Activated naive CD8-positive, alpha-beta T cell treated with anti-CD3 and anti-CD28 coated beads, Interleukin-2, amount 10 ng/mL, durations not matched to agents 7 days and 5 days (primary cell): ENCODE measurements at places on chromosomes 16 and 17.

DNA sequence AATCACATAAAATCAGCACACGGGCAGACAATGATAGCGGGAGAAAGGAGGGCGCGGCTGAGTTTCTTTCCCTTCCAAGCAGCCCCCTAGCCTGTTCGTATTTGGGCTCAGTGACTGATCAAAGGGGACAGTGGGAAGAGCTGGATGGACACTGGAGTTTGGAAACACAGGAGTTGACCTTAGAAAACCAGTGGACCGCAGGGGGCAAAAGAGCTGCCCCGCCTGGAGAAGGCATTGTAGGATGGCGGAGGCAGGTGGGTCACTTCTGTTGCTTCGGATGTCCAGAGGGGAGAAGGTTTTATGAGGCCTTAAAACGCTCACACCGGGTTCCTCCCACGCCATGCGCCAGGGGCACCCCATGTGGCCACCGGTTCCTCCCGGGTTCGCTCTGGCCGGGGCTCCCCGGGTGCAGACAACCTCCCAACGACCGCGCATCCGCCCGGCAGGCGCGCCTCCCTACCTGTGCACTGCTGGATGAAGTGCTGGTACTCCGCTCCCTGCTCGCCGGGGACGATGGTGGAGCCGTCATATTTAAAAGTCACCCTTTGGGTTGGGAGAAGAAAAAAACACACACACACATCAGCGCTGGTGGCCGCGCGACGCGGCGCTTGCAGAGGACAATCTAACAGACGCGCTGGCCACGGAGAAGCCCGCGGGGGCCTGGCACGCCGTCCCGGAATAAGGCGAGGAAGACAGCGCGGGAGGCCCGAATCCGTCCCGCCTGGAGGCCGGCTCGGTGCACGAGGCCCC is 662 bp downstream of the COTL1 start:
- peak; percentile 76 for DNase-seq

DNA sequence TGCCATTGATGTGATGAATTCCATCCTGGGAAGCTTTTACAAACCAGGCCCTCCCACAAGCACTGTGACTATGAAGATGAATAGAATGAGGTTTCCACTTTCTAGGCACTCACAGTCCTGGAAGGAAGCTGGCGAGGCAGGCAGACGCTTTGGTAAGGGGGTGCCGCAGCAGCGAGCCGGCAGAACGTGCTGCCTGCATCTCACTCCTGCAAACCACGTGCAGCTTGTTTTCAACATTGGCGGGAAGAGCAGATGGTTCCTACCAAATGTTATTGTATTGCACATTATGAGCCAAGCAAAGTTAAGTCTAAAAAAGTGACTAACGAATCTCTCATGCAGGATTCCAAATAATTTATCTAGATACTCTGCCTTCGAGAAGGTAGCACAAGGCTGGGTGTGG is 3.7 kb upstream of the DNAI2 start:
- no peak for DNase-seq

DNA sequence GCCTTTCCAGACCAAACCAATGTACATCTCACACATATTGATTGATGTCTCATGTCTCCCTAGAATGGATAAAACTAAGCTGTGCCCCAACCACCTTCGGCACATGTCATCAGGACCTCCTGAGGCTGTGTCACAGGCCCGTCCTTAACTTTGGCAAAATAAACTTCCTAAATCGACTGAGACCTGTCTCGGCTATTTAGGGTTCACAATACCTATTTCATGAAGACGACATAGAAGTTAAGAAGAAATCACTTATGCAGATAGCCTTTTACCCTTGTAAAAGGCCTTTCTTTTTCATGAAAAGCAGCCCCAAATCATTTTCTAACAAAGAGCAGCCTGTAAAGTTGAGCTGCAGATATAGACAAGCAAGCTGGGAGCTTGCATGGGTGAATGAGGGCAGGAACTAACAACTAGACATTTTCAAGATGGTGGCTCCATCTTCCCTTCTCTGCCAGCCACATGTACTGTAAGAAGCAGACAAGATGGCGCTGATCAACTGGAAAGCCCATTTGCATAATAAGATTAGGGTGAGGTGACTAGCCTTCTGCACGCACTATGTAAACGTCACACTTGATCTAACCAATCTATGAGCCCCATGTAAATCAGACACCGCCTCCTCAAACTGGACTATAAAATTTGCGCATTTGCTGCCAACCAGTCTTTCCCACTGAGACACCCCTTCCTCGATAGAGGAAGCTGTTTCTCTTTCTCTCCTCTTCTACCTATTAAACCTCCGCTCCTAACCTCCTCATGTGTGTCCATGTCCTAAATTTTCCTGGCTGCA is 4.7 kb upstream of the KDM8 start:
- DNase-seq = no peak

- no peak for DNase-seq
Measured at GRCh38 chr16:27670071-27670810, 120.3 kb downstream of the KATNIP start.

DNA sequence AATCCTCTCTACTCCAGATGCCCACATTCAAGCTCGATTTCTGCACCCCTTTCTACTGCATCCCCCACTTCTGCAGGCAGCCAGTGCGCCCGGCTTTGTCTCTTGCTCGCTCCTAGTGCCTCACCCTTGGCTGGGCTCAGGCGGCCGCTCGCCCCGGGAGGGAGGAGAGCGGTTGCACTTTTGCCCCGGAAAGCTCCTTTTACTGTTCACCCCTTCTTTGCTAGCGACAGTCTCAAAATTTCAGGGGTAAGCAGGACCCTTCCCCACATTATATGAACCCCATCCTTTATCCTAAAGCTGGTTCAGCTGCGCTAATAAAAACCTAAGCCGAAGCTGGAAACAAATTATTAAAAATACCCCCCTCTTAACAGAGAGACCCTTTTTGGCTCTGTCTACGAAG is 1.0 kb downstream of the HOXB5 start:
- DNase-seq = peak; percentile 57

- DNase-seq = no peak
Measured at GRCh38 chr17:38598536-38598935, 7.2 kb downstream of the SRCIN1 start.

GRCh38 chr16:59220011-59220410 is 485.9 kb upstream of the GOT2 start:
- DNase-seq = no peak

DNA sequence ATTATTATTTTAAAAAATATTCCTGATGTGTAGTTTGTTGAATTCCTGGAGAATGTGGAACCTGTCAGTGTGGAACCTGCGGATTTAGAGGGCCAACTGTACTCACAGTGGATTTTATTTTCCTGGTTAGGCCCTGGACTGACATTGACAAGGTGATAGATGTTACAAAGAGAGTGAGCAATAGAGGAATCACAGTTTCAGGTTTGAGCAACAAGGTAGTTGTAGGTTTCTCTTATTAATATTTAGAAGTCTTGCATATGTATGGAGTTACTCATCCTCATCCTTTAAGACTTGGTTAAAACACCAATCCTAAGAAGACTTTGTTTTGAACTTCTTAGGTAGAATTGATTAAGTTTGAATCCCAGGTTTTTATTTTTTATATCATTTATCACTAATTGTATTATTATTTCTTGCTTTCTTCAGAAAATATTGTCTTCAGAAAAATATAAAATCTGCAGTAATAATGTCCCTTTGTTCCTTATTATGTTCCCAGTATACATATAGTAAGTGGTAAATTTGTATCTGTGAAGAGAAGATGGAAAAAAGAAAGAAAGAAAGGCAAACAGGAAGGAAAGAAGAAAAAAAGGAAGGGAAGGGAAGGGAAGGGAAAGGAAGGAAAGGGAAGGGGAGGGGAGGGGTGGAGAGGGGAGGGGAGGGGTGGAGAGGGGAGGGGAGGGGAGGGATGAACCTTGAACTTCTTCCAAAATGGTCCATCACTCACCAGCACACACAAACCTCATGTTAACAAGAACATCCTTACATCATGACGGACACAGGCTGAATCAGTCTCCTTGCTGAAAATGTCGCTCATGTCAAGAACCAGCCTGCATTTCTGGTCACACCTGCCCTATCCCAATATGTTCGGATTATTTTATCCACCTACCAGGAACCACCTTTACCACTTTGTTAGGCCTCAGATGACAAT is 867.2 kb downstream of the CDH11 start:
- no peak for DNase-seq

GRCh38 chr16:19883296-19883965 is 1.2 kb downstream of the GPRC5B start:
- DNase-seq = no peak

DNA sequence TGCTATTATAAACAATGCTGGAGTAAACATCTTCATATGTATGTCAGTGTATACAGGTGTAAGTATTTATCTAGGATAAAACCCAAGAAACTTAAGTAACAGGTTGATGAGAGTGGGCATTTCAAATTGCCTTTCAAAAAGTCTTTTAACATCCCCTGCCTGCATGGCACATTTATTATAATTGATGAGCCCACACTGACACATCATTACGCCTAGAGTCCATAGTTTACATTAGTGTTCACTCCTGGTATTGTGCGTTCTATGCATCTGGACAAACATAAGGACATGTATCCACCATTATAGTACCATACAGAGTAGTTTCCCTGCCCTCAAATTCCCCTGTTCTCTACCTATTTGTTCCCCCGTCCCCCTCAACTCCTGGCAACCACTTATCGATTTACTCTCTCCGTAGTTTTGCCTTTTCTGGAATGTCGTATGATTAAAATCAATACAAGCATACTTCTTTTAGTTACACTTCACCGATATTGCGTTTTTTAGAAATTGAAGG is 53.7 kb downstream of the NACA2 start:
- DNase-seq = no peak

- no peak for DNase-seq
Measured at GRCh38 chr17:1918346-1919162, 88.7 kb downstream of the RPA1 start.

- DNase-seq = no peak
Measured at GRCh38 chr17:48462946-48463345, 32.9 kb upstream of the SKAP1 start.

- no peak for DNase-seq
Measured at GRCh38 chr16:79509211-79509631, 91.3 kb downstream of the MAF start.

- no peak for DNase-seq
Measured at GRCh38 chr16:81843243-81843582, 64.1 kb downstream of the PLCG2 start.

DNA sequence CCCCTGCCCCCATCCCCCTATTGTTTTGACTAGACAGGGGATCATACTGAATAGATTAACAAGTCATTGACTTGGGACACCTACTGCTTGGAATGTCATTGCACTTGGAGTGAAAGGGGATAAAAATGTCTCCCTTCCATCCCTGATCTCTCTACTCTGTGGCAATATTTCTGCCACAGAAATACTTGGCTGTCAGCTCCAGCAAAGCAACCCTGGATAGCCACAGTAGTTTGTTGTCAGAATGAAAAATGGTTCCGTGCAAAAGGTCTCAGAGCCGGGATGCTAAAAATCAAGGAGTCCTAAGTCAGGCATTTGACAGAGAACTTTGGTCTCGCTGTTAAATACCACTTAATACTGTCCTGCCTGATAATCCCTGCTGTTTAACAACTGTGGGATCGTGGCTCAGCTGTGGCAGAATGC is 722.0 kb upstream of the SOX9 start:
- no peak for DNase-seq

DNA sequence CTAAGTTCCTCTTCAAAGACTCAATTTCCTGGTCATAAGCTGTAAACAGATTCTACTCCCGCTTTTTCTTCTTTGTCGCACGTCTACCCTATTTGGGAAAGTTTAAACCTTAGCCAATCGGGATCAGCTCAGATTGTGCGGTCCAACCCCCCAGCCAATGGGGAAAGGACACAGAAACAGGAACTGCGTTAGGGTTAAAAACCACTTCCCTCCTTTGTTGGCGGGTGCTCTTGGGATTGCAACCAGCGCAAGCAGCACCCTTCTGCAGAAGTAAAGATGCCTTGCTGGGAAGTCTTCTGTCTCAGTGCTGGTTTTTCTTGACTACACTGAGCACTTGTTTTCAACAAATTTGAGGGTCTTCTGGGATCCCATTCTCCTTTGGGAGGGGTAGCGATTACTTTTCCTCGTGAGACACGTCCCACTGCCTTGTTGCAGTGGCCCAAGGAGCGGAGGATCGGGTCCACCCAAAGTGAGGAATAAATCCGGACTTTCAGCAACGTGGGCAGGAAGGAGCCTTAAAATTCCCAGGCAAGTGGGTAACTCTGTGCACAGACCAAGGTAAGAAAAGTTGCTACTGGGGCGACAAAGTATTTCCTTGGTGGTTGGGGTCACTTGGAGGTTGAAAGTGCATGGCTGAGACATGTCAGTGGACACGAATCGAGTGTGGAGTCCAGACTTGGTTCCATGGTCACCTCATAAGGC is 1.0 kb upstream of the YPEL3 start:
- DNase-seq = no peak

DNA sequence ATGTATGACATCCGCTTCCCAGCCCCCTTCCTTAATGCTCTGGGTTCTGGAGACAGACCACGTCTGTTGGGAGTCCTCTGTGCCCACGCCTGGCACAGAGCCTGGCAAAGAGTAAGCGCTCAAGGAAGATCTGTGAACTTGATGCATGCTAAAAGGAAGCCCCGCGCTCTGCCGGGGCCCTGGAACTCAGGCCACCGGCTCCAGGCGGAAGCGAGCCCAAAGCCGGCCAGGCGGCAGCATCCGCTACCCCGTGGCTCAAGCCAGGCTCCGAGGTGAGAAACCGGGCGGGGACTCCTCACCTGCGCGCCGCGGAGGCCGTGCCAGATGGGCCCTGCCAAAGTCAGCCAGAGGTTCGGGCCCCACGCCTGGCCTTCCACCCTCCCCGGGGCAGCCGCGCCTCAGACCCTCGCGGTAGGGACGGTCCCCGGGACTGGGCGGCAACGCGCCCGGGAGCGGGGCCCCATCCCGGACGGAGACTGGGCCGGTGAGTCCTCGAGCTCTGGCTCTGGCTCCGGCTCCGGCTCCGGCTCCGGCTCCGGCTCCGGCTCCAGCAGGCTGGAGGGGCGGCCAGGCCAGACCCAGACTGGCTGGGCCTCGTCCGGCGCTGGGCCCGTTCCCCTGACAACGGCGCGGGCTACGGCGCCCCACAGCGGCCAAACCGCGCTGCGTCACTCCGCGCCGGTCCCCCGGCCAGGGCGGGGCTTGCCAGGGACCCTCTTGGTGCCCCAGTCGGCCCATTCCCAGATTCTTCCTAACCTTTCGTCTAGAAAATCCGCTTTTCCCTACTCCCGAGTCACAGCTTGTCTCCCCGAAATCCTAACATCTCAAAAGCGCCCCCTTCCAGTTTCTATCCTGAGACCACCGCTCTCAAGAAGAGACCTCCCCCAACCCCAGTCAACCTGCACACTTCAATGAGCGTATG is at the start of gene ZDHHC1:
Gene ZDHHC1, minus strand, starts transcription at position 606 of the 922 bp plus-strand sequence. CDS start 8,702 bp downstream, outside the sequence.
- DNase-seq = peak; percentile 78

DNA sequence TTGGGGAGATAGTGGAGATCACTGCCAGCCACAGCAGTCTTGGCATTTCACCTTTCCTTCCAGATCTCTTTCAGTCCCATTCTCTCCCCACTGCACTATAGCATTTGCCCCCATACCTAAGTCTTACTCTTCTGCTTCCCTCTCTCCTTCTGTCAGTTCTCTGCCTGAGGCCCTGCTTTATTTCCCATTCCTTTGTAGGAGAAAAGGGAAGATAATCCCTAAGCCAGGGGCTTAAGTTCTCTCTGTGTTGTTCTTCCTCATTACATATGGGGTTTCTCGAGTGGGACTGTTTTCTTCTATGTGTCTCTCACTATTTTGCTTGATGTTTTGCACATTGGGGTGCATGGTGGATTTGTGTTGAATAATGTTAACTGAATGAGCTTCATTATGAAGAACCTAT is 6.4 kb downstream of the KDM6B start:
- DNase-seq = no peak

GRCh38 chr16:65041667-65042066 is 80.2 kb downstream of the CDH11 start:
- no peak for DNase-seq
